A549 treated with CORT108297 at 1 μM for 4 hours (cell line): ENCODE measurements at places on chromosomes 2 and 18. TPM values are rescaled to one million over a fixed set of nuclear protein-coding genes. Genes with fewer than 3 reads are reported as not detected.

IL36B gene
- 0.09 to 0.19 TPM in 2 of 5 replicates, not detected in the others for total RNA-seq

CIB4 gene
- total RNA-seq: 0.16 to 0.34 TPM in 2 of 5 replicates, not detected in the others

RNF138 gene
- 11.8 to 16.3 TPM (median 13.4 TPM) in 5 replicates for total RNA-seq

ABCG8 gene
- not detected in 5 replicates for total RNA-seq

CAPG gene
- total RNA-seq: 81.9 to 122 TPM (median 101 TPM) in 5 replicates

C2orf80 gene
- not detected in 5 replicates for total RNA-seq

SERPINB11 gene
- 0.07 to 0.13 TPM (median 0.10 TPM) in 3 of 5 replicates, not detected in the others for total RNA-seq

DCTN1 gene
- total RNA-seq: 102 to 155 TPM (median 147 TPM) in 5 replicates
